Activated CD4-positive, alpha-beta T cell treated with anti-CD3 and anti-CD28 coated beads, Interleukin-2, amount 50 U/mL, for 48 hours (primary cell): ENCODE measurements at places on chromosomes 1 and 21.
A peak's percentile ranks its signal among the peaks of the same experiment; 100 is the strongest.

DNA sequence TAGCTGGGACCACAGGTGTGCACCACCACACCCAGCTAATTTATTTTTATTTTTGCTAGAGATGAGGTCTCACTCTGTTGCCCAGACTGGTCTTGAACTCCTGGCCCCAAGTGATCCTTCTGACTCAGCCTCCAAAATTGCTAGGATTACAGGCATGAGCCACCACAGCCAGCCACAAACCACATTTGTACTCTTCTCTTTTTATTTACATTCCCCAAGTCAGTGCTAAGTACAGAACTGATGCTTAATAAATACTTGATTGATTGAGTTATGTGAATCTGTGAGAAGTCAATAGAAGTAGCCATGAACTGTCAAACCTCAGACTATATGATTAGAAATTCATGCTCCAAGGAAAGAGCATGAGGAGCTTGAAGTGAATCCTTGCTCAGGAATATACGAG, 48.5 kb upstream of the S1PR1 start:
- no peak for DNase-seq

DNA sequence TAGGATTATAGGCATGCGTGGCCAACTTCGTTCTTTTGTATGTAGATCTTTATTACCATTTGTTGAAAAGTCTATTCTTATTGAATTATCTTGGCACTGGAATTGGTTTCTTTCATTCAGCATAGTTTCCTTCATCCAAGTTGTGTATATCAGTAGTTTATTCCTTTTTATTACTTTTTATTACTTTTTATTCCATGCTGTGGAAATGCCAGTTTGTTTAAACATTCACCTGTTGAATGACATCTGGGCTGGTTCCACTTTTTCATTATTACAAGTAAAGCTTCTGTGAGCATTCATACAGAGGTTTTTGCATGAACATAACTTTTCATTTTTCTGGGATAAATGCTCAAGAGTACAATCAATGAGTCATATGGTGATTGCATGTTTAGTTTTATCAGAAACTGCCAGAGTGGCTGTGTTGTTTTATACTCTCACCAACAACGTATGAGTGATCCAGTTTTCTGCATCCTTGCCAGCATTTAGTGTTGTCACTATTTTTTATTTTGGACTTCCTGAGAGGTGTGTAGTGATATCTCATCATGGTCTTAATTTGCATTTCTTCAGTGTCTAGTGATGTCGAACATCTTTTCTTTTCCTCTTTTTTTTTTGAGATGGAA, 28.6 kb downstream of the PTPRU start:
- no peak for DNase-seq

- no peak for DNase-seq
These were observed 35.5 kb upstream of the PARP1 start for GRCh38 chr1:226443439-226443838.

- no peak for DNase-seq
These were observed 64.5 kb downstream of the COL18A1 start for GRCh38 chr21:45469273-45470086.

DNA sequence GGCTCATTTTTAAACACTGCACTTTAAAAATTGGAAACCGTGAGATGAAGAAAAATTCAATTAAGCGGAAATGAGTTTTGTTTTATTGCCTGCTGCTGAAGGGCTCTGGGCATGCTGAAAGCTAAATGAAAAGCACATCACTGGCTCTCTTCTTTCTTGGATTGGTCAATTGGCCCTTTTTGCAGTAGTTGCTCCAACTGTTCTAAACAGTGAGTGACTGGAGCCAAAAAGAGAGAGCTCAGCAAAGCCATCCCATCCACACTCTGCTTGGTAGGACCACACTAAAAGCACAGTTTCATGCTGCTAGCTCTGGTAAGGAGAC, 48.1 kb downstream of the LHX4 start:
- DNase-seq = no peak

DNA sequence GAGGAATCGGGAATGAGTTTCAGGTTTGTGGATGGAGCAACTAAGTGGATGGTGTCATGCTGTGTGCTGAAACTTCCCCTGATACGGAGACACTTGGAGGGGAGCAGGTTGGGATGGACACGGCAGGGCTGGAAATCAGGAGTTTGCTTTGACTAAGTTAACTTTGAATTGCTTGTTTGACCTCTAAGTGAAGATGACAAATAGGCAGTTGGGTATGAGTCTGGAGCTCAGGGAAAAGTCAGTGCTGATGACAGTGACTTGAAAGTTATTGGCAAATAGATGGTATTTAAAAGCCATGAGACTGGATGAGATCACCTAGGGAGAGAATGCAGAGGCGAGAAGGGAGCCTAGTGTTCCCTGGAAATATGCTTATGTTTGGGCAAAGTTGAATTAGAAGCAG, 12.8 kb upstream of the ZSCAN20 start:
- DNase-seq = no peak

- peak; percentile 60 for DNase-seq
These were observed 382 bp downstream of the GPBP1L1 start for GRCh38 chr1:45686015-45686287.

DNA sequence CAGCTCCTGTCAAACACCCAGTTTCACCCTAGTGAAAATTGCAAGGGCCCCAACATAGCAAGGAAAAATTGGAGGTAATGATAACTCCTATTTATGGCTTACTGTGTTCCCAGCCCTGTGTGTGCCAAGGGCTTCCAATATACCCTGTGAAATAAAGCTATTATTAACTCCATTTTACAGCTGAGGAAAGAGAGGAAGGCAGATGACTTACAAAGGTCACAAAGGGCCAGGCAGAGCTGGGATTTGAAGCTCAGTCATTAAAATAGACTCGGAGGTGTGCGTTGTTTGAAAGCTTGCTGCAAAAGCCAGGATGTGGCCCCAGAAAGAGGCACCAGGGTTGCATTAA, 20.2 kb upstream of the SDC3 start:
- DNase-seq = no peak

DNA sequence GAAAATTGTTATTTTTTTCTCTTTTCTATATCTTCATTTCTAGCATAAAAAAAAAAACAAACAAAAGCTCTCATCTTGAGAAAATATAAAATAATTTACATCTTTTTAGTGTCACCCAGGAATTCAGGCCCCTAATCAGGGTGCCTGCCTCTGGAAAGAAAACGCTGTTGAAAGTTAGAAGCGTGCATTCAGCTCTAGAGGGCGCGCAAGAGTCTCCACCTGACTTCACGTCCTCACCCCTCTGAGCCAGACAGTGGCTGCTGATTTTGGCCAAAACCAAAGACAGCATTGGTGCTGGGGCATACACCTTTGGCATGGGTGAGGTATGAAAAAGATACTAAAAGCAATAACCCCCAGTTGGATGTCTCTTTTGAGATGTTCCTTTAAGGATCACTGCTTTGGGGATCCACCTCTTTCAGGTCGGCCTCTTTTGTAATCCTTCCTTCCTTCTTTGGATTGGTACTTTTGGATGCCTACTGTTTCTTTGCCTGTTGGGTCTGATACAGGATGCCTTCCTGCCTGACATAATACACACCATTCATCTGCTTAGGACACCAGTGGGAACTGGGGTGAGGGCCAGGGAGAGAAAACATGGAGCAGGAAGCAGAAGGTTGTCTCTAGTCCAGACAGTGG, 77.6 kb upstream of the CHRM3 start:
- DNase-seq = peak; percentile 45

GRCh38 chr1:18949686-18950400, 6.6 kb downstream of the IFFO2 start:
- peak; percentile 49 for DNase-seq

- DNase-seq = no peak
These were observed 1.1 kb upstream of the B3GALT5 start for GRCh38 chr21:39611551-39612190.

- no peak for DNase-seq
These were observed 53.8 kb upstream of the PSEN2 start for GRCh38 chr1:226816576-226816975.

GRCh38 chr1:9593492-9594465, 5.1 kb downstream of the TMEM201 start:
- DNase-seq = peak; percentile 57

GRCh38 chr1:238592621-238593020, 701.9 kb upstream of the ZP4 start:
- no peak for DNase-seq

DNA sequence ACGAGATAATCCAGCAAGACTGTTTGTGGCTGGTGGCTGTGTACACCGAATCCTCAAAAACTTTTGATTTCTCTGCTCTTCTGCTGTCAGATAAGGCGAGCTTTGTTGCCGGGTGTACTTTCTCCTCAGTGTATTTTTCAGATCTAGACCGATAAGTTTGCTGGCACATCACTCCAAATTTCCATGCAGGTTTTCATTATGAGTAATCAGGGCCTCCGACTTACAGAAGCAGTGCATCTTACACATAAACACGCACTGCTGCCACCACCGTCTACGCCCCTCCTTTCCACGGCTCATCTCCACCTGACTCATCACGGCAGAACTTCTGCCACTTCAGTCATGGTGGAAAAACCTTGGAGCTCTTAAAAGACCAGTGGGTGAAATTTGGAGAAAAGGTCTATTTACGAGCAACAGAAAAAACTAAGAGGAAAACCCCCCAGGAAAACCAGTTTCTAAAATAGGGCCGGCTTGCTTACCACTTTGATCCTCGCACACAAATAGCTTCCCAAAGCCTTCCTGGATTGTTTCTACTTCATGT, 7.7 kb downstream of the ZBTB21 start:
- peak; percentile 85 for DNase-seq

DNA sequence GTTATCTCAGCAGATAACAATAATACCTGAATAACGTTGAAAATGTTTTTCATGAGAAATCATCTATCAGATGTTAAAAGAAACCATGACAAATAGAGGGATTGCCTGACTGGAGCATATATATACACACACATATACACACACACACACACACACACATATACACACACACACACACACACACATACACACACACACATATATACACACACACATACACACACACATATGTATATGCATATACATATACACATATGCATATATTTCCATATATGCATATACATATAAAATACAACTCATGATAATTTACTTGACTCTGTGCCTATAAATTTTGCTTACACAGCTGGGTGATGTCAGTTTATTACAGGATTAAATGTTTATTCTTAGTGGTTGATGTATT, 847.3 kb upstream of the ADAMTS5 start:
- DNase-seq = no peak

GRCh38 chr1:205316161-205316566, 5.4 kb downstream of the NUAK2 start:
- DNase-seq = no peak

DNA sequence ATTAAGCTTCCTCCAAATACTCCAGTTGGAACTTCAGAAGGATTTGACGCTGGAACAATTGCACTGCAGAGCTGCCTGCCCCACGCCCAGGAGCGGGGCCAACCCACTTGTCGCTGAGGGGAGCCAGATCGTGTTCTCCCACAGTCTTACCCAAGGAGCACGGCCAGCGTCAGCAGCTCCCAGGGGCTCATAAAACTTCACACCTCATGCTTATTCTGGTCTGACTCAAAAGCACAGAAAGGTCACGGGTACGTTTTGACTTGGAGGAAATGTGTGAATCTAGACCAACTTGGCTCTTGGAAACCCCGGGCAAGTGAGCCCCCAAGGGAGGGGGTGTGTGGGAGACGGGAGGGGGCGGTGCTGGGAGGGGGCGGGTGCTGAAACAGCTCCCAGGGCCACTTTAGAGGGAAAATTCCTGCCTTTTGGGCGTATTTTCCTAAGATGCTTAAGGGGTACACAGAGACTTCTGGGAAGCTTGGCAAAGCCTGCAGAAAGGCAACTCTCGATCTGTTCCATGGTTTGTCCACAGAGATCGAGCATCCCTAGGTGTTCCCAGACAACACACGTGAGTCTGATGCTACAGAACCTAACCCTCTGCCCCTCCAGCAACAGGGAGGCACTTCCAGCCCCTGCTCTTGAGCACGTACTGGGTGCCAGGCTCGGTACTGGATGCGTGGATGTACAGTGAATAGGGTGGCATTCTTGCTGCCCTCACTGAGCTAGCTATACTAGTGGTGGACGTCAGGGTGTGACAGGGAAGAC, 98.9 kb downstream of the DHRS3 start:
- peak; percentile 57 for DNase-seq

DNA sequence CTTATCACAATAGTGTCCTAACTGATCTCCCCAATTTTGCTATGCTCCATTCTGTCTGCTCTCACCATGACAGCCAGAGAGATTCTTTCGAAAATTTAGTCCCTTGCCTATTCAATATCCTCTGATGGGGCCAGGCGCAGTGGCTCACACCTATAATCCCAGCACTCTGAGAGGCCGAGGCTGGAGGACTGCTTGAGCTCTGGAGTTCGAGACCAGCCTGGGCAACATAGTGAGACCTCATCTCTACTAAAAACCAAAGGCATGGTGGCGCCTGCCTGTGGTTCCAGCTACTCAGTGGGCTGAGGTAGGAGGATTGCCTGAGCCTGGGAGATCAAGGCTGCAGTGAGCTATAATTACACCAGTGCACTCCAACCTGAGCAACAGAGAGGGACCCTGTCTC, 16.1 kb upstream of the PDZK1IP1 start:
- DNase-seq = no peak

DNA sequence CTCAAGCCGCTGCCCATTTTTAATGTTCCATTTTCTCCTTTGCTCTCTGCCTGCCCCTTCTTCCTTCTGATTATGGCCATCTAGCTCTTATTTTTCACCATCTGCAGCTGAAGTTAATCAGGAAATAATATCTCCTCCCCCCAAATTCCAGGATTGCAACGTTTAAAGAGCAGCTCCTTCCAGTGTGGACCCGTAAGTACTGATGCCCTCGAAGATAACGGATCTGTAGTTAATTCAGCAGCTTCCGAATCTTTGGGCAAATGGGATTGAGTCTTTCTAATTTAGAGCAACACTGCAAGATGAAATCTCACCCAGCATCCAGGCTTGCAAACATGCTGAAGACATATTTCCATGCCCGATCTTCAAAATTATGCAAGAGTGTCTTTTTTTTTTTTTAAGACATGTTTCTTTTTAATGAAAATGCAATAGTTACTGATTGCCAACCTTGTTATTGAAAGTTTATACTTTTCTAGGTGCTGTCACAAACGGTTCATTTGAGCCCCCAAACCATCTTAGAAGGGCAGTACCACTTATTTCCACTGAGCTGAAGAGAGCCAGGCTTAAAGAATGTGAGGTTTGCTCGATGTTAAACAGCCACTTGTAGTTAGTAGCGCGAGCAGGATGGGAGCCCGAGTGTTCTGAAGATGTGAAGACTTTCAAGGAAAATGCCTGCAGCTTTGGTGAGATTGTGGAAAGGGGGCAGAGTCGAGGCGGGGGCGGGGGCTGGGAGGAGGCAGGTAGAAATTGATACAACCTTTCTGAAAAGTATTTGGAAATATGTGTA, 10.9 kb upstream of the RCAN3 start:
- DNase-seq = no peak

DNA sequence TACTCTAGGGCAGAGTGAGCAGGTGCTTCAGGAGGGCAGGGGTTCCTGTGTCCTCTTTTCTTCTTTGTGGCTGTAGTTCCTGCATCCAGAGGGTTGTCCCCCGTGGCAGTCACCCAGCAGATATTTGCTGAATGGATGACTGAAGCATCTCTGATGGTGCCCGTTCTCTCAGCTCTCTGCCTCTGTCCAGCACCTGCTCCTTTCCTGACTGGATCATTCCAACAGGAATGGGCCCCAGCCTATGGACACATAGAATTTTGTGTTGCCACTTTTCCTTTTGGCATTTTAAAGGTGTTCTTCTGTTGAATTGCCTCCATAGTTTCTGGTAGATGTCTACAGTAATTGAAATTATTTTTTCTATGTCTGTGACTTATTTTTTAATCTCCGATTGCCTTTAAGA, 372.5 kb upstream of the C1orf174 start:
- no peak for DNase-seq
